Immature natural killer cell (primary cell): ENCODE measurements at places on chromosomes 16 and 17. TPM values are rescaled to one million over a fixed set of nuclear protein-coding genes. Genes with fewer than 3 reads are reported as not detected.

MEIOC gene
- polyA plus RNA-seq, result 0.08 TPM

GRCh38 chr16:2078096-2078495, 30.3 kb downstream of the TSC2 start:
- no peak for DNase-seq

C16orf96 gene
- polyA plus RNA-seq, result not detected

TMC8 gene
- 58.2 TPM for polyA plus RNA-seq

ETV4 gene
- polyA plus RNA-seq, result not detected

GRCh38 chr16:4506450-4506849, 30.3 kb downstream of the HMOX2 start:
- DNase-seq, result peak; percentile 63

ANKRD40CL gene
- not detected for polyA plus RNA-seq

- no peak for DNase-seq
These were observed 33.1 kb downstream of the LMF1 start for GRCh38 chr16:937723-938122.

GRCh38 chr17:18172531-18173278, 10.9 kb upstream of the ALKBH5 start:
- no peak for DNase-seq
